Right hindlimb (tissue), 1 donor: ENCODE measurements at places on chromosomes 2 and 18.
A peak's percentile ranks its signal among the peaks of the same experiment; 100 is the strongest.

- no peak for DNase-seq
These were observed at the start of gene SLC4A3 for GRCh38 chr2:219627103-219628100. SLC4A3 (plus strand) TSS chr2:219627630; CDS start chr2:219627993, 363 bp downstream.

- no peak for DNase-seq
These were observed 198.5 kb upstream of the ITGA4 start for GRCh38 chr2:181258720-181259119.

GRCh38 chr2:236550701-236551465 lies 18.7 kb upstream of the ACKR3 start:
- no peak for DNase-seq

GRCh38 chr2:173299764-173300163 lies 54.9 kb upstream of the CDCA7 start:
- DNase-seq = no peak

- no peak for DNase-seq
These were observed 220.2 kb upstream of the APCDD1 start for GRCh38 chr18:10234281-10234680.

- DNase-seq = no peak
These were observed 120.0 kb downstream of the AQP4 start for GRCh38 chr18:26745288-26746181.

DNA sequence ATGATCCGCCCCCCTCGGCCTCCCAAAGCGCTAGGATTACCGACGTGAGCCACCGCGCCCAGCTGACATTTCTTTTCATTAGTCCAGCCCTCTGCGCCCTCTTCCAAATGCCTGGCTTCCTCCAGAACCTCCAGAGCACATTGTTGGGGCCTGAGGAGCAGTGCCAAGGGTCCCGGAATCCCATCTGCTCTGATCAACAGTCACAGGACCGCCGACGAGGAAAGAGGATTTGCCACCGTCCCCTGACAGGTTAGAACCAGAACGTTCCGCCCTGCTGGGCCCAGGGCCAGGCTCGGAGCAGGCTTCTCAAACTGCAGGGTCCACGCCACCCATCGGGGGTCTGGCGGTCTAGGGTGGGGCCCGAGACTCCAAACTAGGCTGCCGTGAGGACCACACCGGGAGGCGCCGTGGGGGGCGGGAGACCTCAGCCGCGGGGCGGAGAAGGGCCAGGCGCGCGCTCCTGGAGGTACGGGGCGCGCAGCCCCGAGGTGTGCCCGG lies 36.9 kb upstream of the ITM2C start:
- no peak for DNase-seq

- no peak for DNase-seq
These were observed 709.5 kb upstream of the ACVR2A start for GRCh38 chr2:147135376-147135775.

DNA sequence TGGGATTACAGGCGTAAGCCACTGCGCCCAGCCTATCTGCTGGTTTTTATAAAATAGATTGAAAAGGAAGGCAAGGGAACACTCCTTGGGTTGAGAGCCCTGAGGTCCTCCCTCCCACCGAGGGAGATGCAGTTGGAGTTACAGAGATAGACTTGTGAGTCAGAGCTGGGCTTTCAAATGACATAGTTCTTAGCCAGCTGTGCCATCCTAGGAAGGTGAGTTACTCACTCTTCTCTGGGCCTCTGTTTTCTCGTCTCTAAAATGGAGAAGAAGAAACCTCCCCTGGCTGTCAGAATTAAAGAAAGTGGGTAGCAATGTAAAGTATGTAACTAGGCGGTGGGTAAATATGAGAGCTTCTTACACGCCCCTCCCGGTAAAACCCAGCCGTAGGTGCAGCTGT lies 2.4 kb downstream of the LRRFIP1 start:
- DNase-seq = no peak

- no peak for DNase-seq
These were observed 120.9 kb upstream of the DLX2 start for GRCh38 chr2:172223601-172224054.

DNA sequence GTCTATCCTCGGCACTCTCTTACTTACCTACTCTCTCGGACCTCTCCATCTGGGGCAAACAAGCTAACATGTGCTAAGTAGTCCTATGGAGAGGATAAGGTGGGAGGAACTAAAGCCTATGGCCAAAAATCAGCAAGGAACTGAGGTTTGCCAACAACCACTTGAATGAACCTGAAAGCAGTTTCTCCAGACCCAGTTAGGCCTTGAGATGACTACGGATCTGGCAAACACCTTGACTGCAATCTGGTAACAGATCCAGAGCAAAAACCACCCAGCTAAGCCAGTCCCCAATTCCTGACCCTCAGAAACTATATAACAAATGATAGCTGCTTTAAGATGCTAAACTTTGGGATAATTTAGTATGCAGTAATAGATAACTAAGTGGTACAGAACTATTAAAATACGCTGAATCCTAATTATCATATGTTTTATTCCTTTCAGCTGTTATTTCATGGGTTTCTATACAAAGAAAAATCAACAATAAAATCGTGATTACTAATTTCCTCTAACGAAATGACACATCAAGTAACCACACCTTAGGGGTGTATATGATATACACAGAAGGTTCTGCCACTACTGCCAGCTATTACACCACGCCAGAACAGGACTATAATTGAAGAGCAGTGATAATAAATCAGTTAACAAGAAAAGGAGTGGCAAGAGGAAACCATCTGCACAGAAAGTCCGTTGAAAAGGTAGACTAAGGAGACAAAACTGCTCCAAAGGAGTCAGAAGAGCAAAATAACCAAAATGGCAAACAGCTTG lies 3.2 kb downstream of the FARSB start:
- no peak for DNase-seq

GRCh38 chr2:70907130-70908057 lies 28.3 kb upstream of the ATP6V1B1 start:
- DNase-seq = peak; percentile 54

- no peak for DNase-seq
These were observed 45.6 kb downstream of the ONECUT2 start for GRCh38 chr18:57480733-57481132.

DNA sequence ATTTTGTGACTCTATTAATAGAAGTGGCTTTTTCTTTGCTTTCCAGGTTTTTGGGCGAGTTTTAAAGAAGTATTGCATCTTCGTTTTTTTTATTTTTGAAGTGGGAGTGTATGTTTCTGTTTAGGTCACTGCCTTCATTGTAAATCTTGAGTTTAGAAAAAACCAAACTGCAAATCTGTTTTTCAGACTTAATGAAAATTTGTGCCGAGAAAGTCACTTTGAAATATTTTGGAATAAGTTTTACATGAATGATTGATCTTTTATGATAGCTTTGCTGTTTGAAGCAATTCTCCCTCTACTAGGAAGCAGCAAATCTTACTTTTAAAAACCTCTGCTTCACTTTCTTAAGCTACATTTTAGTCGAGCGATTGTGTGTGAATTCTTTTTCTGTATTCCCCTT lies 2.2 kb downstream of the SMAD4 start:
- no peak for DNase-seq
